Fibroblast of skin of right biceps (primary cell): ENCODE measurements at places on chromosomes 2 and 18.

- DNase-seq, result peak; percentile 63
Measured at GRCh38 chr18:10140461-10141282, 226.9 kb downstream of the VAPA start.

DNA sequence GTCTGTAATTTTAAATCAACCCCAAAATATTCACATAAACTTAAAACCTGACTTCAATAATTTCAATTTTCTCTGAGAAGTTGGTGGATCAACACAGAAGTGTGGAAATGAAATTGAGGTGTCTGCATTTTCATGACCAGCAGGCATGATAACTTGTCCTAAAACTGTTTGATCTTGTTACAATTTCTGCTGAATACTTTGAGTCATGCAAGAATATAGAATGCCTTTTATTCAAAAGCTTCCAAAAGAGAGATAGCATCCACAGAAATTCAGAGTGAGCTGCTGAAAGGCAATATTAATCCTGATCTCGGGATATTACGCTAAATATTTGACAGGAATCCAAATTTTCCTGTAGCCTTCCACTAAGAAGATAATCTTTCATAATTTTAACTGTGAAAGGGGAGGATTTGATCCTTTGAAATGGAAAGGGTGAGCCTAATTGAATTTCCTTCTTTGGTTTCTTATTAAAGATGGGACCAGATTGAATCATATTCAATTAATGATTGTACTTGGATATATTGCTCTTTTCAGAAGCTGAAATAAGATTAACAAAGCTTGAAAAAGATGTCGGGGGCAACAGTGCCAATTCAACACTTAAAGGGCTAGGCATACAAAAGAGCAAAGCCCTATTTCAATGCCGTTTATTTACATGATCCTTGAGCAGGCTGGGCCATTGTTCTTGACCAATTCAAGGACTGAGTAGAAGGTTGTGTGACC, 129.3 kb downstream of the NCKAP5 start:
- no peak for DNase-seq

- no peak for DNase-seq
Measured at GRCh38 chr2:226934546-226935201, 98.8 kb downstream of the RHBDD1 start.

DNA sequence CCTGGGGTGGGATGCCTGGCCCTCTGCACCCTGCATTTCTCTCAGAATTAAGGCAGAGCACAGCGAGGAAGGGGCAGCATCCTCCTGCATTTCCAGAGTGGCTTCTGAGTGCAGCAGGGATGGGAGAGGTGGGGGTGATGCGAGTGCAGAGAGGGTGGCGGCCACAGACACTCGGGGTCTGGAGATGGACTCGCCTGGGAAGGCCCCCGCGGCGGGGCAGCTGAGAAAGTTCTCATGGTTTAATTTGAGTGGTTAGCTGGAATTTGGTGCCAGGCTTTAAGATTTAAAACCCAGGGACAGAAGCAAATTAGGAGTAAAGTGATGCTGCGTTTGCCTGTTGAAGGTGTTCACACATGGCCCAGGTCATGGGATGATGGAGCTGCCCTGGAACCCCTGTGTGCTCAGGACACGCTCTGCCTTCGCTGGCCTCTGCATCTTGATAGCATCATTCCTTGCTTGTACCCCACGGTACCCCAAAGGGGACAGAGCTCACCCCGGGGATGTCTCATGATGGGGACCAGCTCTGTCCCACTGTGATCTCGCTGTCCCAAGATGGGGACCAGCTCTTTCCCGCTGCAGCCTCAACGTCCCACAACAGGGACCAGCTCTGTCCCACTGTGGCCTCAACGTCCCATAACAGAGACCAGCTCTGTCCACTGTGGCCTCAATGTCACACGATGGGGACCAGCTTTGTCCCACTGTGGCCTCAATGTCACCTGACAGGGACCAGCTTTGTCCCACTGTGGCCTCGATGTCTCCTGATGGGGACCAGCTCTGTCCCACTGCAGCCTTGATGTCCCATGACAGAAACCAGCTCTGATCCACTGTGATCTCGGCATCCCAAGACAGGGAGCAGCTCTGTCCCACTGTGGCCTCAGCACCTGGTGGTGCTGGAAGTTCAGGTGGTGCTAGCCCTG, 27.5 kb downstream of the TMEM18 start:
- DNase-seq, result no peak

GRCh38 chr2:217399291-217399690, 539.4 kb upstream of the TNP1 start:
- peak; percentile 86 for DNase-seq

- no peak for DNase-seq
Measured at GRCh38 chr18:71252351-71252865, 963.6 kb downstream of the SOCS6 start.
